ENCODE measurements at places on chromosomes 3 and 15. TPM values are rescaled to one million over a fixed set of nuclear protein-coding genes. Genes with fewer than 3 reads are reported as not detected.

Gene NANOGP8
- total RNA-seq = not detected

DNA sequence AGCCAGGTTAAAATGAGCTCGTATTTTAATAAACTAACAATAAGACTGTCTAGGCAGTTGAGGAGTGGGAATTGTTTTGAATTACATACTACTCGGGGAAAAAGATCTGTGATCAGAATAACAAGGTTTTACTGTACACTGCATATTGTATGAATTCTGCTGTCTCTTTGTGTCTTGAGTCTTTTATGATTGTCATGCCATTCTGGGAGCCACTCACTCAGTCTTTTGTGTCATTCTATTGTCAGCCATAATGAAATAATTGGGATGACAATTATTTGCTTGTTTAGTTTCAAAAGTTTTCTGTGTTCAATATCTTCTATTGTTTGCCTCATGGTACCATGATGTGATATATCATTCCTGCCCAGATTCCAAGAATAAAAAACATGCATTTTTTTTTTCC is 339.6 kb upstream of the TBL1XR1 start:
- H3K27me3 ChIP-seq = no peaks in the 10 kb centered on the region
- H3K4me1 ChIP-seq = peaks cover 10% of the 10 kb centered on the region
- no peak overlapping the region for H3K4me3 ChIP-seq
- no peak overlapping the region for H3K27ac ChIP-seq
- no peaks in the 10 kb centered on the region for H3K36me3 ChIP-seq

DNA sequence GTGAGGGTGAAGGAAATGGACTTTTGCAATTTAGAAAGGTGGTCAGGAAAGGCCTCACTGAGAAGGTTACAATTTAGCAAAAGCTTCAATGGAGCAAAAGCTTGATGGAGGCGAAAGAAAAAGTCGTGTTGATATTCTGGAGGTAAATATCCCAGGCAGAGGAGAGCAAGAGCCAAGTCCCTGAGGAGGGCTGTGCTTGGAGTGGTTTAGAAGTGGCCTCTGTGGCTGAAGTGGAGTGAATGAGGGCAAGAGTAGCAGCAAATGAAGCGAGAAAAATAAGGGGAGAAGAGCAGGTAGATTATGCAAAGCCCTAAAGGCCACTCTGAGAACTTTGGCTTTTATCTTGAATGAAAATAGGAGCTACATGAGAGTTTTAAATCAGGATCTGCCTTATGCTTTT is 54.1 kb downstream of the GUCA1C start:
- H3K4me3 ChIP-seq = no peak overlapping the region
- H3K27ac ChIP-seq = no peak overlapping the region
- no peaks in the 10 kb centered on the region for H3K36me3 ChIP-seq
- no peaks in the 10 kb centered on the region for H3K4me1 ChIP-seq

GRCh38 chr15:48422401-48422800 is 91.2 kb downstream of the DUT start:
- no peaks in the 10 kb centered on the region for H3K27me3 ChIP-seq
- peaks cover 18% of the 10 kb centered on the region for H3K36me3 ChIP-seq
- no peak for DNase-seq
- H3K27ac ChIP-seq = no peak overlapping the region

Gene KLF15
- total RNA-seq = 4.1 TPM

DNA sequence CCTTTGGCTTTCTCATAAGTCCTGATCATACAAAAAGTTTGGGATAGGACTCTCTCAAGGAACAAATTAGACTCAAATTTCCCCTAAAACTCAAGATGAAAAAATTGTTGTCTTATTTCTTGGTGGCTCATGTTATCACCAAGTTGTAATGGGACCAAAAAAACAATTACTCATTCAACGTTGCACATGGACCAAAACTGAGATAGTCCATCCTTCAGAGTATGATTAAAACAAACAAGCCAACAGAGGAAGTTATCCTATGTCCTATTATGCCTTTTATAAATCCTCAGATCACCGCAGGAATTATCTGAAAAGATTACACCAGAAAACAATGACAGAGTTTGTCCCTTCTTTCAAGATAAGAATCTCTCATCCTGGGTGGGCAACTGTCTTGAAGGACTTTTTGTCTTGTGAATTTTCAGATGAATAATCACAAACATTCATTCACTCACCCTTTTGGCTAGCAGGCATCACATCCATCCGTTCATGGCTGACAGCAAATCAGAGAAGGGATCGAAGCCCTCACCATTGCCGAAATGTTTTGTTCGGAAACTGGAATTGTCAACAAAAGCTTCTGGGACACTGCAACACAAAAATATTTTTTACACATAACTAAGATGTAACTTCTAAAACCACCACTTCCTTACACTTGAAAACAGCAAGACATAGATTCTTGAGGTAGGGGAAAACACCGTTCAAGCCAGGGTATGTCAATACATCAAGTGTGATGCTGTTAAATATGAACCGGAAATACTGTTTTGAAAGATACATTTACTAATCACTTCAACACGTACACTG is 90.4 kb downstream of the FOXP1 start:
- H3K27ac ChIP-seq = no peak overlapping the region
- no peak for DNase-seq
- H3K4me1 ChIP-seq = peaks cover 9% of the 10 kb centered on the region
- H3K27me3 ChIP-seq = no peaks in the 10 kb centered on the region

GRCh38 chr3:57151021-57151449 is 14.1 kb downstream of the IL17RD start:
- no peaks in the 10 kb centered on the region for H3K27me3 ChIP-seq
- no peak overlapping the region for H3K4me3 ChIP-seq
- H3K27ac ChIP-seq = no peak overlapping the region
- peak; percentile 14 for DNase-seq
- H3K4me1 ChIP-seq = no peaks in the 10 kb centered on the region

DNA sequence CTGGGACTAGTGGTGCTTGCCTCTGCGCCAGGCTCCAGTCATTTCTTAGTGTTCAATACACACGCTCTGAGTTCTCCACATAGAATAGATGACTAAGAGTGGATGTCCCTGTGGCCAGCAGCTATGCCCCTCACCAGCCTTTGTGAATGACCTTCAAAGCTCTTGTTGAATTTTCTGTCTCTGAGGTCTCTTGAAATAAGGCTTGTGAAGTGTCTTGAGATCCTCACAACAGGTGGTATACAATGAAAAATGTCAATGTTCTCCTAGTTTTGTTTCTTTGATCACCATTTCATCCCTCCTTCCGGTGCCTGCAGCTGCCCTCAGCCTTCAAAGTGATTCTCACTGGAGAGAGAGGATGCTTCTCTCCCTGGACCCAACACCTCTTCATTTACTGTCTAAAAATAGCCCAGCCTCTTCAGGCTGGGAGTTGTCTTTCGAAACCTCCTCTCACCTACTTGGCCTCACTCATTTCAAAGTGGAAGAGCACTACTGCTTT is 5.4 kb downstream of the MAPKBP1 start:
- no peak overlapping the region for H3K27ac ChIP-seq
- no peaks in the 10 kb centered on the region for H3K27me3 ChIP-seq
- no peak overlapping the region for H3K4me3 ChIP-seq
- no peaks in the 10 kb centered on the region for H3K36me3 ChIP-seq

DNA sequence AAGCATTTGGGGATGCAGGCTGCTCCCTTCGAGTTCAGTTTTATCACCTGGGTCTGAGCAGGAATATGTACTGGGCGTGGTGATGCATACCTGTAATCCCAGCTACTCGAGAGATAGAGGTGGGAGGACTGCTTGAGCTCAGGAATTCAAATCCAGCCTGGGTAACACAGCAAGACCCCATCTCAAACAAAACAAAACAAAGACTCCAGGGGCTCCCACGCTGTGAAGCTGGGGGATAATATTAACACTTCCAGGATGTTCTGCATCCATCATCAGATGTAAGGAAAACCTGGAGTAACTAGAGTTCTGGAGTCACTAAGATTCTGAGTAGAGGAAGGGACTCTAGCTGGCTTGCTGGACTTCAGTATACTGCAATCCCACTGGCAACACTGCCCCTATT is 40.6 kb downstream of the LYZL4 start:
- H3K27ac ChIP-seq = no peak overlapping the region
- no peak overlapping the region for H3K4me3 ChIP-seq
- DNase-seq = no peak
- H3K27me3 ChIP-seq = no peaks in the 10 kb centered on the region
- H3K36me3 ChIP-seq = no peaks in the 10 kb centered on the region
- no peaks in the 10 kb centered on the region for H3K4me1 ChIP-seq

DNA sequence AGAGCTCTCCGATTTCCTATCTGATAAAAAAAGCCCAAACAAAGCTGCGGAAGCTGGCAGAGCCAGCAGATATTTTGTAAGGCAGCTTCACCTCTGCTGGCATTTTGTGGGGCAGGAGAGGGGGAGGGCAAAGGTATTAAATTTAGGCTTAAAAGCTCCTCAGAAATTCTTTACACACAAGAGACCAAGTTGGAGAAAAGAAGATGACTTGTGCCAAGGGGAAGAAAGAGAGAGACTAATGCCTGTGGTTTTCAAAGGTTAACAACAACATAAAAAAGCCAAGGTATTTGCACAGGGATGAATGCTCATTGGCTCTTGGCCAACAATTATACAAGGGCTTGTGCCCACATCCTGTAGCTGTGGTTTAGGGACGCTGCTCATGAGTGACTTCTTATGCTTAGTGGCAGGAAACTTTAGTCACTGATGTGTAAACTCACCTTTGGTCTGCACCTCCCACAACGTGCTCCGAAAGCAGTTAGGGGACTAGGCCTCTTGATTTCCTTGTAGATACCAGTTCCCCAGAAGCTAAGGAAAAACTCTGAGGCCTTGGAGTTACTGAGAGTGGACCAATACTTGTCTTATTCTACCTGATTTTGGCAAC is 152.9 kb downstream of the TPRG1 start:
- DNase-seq = peak; percentile 68
- H3K27me3 ChIP-seq = no peaks in the 10 kb centered on the region
- no peaks in the 10 kb centered on the region for H3K36me3 ChIP-seq
- H3K4me3 ChIP-seq = no peak overlapping the region
- H3K27ac ChIP-seq = no peak overlapping the region

DNA sequence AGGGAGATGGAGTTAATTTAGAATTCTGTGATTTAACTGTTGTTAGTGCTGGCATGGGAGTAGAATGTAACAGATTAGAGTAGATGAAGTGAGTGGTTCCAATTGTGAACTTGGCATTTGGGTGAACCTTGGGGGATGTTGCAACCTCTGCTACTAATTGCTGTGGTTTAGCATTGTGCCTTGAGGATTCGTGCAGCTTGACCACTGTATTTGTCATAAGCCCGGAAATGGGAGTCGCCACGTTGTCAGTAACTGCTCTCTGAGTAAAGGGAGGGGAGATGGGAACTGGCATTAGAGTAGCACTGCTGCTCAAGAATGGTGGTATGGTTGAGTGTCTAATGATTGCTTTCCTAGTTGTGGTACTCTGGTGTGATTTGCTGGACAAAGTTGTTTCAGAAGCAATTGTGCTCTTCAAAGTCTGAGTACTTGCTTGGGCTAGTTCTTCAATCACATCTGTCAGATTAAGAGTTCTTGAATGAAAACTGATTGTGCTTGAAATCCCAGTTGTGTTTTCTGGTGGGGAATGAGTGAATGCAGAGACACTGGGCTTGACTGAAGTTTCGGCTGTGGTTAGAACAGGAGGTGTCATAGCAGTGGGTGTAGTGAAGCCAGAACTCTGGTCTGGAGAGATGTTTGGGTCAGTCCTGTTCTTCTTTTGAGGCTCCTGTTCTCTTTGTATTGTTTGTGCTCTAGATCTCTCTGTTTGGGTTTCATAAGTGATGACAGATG is 15.4 kb downstream of the IGSF10 start:
- no peaks in the 10 kb centered on the region for H3K27me3 ChIP-seq
- DNase-seq = peak; percentile 91
- H3K4me3 ChIP-seq = no peak overlapping the region
- no peaks in the 10 kb centered on the region for H3K36me3 ChIP-seq
- H3K4me1 ChIP-seq = peaks cover 5% of the 10 kb centered on the region

- H3K27me3 ChIP-seq = no peaks in the 10 kb centered on the region
- peaks cover 41% of the 10 kb centered on the region for H3K36me3 ChIP-seq
- no peak overlapping the region for H3K4me3 ChIP-seq
These were observed 108.8 kb upstream of the HACD2 start for GRCh38 chr3:123693584-123694190.

- H3K27me3 ChIP-seq = no peaks in the 10 kb centered on the region
- DNase-seq = no peak
- H3K4me1 ChIP-seq = no peaks in the 10 kb centered on the region
- H3K36me3 ChIP-seq = no peaks in the 10 kb centered on the region
- no peak overlapping the region for H3K27ac ChIP-seq
- no peak overlapping the region for H3K4me3 ChIP-seq
These were observed 70.4 kb downstream of the FOXP1 start for GRCh38 chr3:71513081-71513480.

DNA sequence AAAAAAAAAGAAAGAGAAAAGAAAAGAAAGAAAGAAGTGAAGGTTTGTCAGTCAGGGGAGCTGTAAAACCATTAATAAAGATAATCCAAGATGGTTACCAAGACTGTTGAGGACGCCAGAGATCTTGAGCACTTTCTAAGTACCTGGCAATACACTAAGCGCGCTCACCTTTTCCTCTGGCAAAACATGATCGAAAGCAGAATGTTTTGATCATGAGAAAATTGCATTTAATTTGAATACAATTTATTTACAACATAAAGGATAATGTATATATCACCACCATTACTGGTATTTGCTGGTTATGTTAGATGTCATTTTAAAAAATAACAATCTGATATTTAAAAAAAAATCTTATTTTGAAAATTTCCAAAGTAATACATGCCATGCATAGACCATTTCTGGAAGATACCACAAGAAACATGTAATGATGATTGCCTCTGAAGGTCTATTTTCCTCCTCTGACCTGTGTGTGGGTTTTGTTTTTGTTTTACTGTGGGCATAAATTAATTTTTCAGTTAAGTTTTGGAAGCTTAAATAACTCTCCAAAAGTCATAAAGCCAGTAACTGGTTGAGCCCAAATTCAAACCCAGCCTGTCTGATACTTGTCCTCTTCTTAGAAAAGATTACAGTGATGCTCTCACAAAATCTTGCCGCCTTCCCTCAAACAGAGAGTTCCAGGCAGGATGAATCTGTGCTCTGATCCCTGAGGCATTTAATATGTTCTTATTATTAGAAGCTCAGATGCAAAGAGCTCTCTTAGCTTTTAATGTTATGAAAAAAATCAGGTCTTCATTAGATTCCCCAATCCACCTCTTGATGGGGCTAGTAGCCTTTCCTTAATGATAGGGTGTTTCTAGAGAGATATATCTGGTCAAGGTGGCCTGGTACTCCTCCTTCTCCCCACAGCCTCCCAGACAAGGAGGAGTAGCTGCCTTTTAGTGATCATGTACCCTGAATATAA is 2.0 kb downstream of the B2M start:
- peak; percentile 53 for DNase-seq
- H3K4me1 ChIP-seq = peaks cover 2% of the 10 kb centered on the region
- H3K4me3 ChIP-seq = peak overlapping the region; percentile 99
- no peaks in the 10 kb centered on the region for H3K27me3 ChIP-seq
- H3K36me3 ChIP-seq = peaks cover 19% of the 10 kb centered on the region

- peak; percentile 97 for DNase-seq
- H3K4me1 ChIP-seq = no peaks in the 10 kb centered on the region
- no peak overlapping the region for H3K4me3 ChIP-seq
- H3K27ac ChIP-seq = no peak overlapping the region
These were observed 43.7 kb upstream of the ATP2C1 start for GRCh38 chr3:130850044-130850797.

All from fibroblast of lung (primary cell).